ENCODE measurements at places on chromosomes 2 and 18.

DNA sequence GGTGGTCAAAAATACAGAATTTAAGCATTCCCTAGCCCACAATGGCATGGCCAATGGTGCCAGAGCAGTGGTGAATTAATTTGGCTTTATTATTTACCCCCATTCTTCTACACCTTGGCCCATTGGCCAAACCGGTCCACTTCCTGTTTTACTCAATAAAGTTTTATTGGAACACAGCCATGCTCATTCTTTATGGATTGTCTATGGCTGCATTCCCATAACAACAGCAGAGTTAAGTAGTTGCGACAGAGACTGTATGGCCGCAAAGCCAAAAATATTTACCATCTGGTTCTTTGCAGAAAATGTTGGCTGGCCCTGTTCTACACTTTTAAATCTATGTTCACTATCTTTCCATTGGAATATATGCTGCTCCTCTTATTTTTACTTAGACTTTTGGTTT lies 130.3 kb upstream of the CCDC68 start:
- no peak for DNase-seq

DNA sequence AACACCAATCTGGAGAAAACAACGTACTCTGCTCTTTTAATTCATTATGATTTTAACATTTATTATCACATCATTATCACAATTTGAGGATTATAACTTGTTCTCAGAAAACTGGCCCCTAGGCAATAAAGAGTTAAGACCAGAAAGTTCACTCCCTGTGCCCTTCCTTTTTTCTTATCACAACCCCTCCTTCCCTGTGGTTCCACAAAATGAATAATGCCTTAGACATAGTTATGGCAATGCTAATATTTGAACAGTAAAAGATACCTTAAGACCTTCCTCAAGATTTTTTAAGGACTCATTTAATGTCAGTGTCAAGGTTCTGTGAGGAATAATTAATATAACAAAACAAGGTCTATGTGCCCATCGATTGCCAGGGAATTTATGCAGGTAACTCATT lies 596.2 kb downstream of the ARHGAP15 start:
- DNase-seq: no peak

DNA sequence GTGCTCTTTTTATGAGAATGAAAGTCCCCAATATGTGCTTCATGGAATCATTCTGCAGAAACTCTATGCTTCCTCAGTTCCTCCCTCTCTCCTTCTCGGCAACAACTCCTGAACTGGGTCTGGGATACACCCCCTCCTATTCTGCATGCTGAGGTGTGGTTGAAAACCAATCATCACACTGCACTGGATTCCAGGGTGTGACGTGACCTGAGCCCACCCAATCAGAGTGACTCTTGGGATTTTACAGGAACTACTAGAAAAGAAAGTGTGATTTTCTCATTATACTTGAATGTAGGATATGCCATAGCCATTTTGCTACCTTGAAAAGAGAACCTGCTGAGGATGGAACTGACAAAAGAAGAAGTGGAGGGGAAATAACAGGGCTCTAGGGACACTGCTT lies 36.3 kb downstream of the ACVR1 start:
- no peak for DNase-seq

DNA sequence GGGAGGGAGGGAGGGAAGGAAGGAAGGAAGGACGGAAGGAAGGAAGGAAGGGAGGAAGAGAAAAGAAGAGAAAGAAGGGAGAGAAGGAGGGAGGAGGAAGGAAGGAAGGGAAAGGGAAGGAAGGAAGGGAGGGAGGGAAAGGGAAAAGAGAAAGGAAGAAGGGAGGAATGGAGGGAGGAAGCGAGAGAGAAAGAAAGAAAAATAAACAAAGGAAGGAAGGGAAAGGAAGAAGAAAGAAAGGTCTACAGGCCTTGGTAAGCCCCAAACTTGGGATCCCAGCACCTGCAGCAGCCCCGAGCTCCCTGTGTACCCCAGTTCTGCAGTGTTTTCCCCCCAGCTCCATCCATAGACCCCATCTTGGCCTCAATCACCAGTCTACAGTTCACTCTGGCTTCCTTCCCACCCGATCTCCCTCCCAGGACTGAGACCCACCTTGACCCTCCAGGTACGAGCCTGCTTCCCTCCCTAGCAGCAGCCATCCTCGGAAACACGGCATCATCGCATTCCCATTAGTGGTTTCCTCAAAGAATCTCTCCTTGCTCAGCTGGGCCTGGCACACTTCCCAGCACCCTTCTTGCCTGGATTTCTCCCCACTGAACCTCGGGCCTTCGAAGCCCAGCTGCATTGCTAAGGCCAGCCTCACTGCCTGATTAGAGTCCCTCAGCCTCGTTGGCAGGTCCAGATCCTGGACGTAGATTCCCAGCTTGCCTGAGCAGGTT lies 46.1 kb upstream of the SH3BP4 start:
- DNase-seq: no peak

GRCh38 chr2:236768393-236769140 lies 198.9 kb downstream of the ACKR3 start:
- no peak for DNase-seq

- DNase-seq: no peak
These were observed 35.3 kb downstream of the MROH2A start for GRCh38 chr2:233813236-233814055.

- DNase-seq: no peak
These were observed 428.4 kb upstream of the ZEB2 start for GRCh38 chr2:144948205-144948855.

DNA sequence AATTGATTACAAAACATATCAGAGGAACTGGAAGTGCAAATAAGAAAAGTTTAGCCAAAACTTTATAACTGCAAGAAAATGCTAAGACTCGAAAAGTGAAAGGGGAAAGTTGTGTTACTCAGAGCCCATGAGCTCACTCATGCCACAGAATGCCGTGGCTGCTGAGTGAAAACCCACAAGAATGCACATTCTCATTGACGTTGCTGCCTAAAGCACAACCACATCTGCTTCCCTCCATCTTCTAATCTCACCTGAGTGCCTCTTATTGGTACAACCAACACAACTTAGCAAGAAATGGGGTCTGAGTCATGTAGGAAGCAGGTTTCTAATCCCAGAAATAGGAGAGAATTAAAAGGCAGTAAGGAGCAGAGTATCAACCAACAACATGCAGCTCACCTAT lies 259.7 kb downstream of the LNPK start:
- no peak for DNase-seq

- no peak for DNase-seq
These were observed 14.8 kb downstream of the EVA1A start for GRCh38 chr2:75545922-75546321.

DNA sequence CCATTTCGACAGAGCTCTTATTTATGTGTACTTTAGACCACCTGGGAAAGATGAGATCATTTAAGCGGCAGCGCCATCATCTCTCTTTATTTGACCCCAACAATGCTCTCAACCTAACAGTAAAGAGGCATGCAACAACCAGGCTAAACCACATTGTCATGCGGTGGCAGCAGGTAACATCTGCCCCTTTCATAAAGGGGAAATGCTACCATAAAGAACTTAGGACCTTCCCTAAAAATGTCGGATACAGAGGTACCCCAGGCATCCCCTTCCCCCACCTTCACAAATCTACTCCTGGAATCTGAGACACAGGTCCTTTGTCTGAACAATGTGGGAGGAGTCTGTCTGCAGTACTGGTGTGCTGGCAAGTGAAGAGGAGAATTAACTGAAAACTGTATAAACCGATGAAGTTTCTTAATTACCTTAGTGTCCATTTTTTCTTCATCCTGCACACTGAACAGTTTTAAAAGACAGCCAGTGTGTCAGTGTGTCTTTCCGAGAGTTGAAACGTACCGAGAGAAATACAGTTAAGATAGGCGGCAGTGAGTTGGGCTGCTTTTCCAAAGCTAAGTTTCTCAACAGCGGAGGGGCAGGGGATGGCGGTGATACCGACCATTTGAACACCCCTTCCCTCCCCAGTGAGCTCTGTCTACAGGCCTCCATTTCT lies 1.9 kb downstream of the MEX3C start:
- peak; percentile 24 for DNase-seq

DNA sequence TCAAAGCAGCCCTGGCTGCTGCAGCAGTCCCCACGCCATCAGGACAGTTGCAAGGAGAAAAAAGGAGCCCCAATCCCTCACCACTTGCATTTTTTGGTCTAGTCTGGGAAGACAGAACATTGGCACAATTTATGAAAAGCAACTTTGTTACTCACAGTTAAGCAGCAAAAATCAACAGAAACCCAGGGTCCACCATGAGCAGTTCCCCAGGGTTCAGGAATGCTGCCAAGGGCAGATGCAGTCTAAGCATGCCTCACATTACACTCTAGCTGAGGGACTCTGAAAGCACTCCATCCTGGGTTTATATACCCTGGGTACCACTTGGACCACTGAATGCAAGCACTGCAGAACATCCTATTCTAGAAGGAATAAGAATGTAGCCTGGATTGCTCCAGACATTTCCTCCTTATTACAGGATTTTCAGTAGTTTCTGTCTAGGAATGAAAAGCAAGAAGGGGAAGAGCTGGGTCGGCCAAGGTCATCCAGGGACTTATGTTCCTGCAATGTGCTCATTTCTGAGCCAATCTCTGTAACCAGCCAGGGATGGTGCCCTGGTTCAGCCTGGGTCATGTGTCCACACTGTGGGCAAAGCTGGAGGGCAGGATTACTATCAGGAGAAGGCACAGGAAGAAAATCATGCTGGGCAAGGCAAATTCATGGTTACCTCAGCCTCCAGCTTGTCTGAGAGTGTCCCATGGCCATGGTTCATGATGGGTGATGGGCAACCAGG lies 19.5 kb upstream of the TMEM163 start:
- DNase-seq: no peak

- no peak for DNase-seq
These were observed 42.8 kb upstream of the MYCN start for GRCh38 chr2:15897431-15898098.
